Dermis microvascular lymphatic vessel endothelial cell (primary cell): ENCODE measurements at places on chromosomes 13 and 19. TPM values are rescaled to one million over a fixed set of nuclear protein-coding genes. Genes with fewer than 3 reads are reported as not detected.

GRCh38 chr13:110220471-110220870 is 86.5 kb downstream of the COL4A1 start:
- DNase-seq: no peak

GRCh38 chr13:30564489-30564888 is 53.2 kb upstream of the USPL1 start:
- DNase-seq: no peak

GRCh38 chr13:91347202-91347995 is at the start of gene MIR17HG:
TSS of gene MIR17HG (plus strand) at chr13:91347687.
- peak; percentile 90 for DNase-seq

Gene RFPL4A
- total RNA-seq: 1.3 and 3.4 TPM in 2 replicates

Gene TNFSF13B
- 0.39 and 1.0 TPM in 2 replicates for total RNA-seq

DNA sequence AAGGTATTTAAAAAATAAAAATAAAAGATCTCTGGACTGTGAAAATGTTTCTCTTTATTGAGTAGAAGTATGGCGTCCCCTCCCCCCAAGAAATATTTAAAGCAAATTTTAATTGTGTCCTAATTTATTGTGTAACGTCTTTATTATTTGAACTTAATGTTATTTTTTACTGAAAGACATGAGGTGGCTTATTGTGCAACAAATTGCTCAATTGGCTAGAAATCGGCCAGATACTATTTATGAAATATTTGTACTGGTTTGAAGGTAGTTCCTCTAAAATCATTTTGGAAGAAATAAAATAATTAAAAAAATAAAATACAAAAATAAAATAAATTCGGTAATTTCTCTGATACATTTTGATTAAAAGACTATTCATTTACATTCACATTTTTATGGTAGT is 162.3 kb downstream of the DACH1 start:
- DNase-seq: no peak
